ENCODE measurements at places on chromosomes 7 and 10.
A peak's percentile ranks its signal among the peaks of the same experiment; 100 is the strongest.

DNA sequence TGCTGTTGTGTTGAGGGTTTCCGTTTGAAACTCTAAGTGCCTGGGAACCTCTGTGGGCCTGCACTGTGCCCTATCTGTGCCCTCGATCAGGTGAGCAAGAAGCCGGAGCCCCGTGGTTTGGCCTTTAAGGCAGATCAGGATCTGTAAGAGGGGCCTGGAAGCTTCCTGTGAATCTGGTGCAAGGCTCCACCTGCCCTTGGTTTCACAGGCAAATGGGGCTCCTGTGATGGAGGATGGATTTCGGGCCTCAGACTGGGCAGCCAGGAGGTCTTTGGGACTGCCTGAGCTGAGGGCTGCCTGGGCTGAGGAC is 21.6 kb downstream of the SCART1 start:
- DNase-seq, result no peak

GRCh38 chr10:75012471-75012870 is 99.0 kb upstream of the SAMD8 start:
- no peak for DNase-seq

- no peak for DNase-seq
Measured at GRCh38 chr7:94513565-94513860, 3.9 kb downstream of the CASD1 start.

- peak; percentile 84 for DNase-seq
Measured at GRCh38 chr10:132482090-132482800, 55.3 kb upstream of the INPP5A start.

DNA sequence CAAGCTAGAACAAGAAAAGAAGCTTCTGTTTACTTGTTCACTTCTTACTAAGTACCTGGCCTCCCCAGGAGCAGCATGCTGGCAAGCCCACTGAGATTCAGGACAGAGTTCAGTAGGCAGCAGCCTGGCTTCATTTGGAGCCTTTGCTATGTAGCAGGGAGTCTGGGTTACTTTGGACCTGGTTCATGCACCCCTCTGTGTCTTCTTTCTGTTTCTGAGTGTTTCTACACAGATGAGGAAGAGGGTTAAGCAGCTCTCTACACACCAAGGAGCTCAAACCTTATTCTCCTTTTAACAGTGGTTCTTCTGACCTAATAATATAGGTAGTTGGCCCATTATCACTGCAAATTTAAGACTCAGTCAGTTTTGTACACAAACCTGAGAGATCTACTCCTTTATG is 152.9 kb downstream of the ARID5B start:
- DNase-seq, result no peak

GRCh38 chr10:23174074-23174976 is 17.8 kb upstream of the PTF1A start:
- DNase-seq, result no peak

- DNase-seq, result no peak
Measured at GRCh38 chr7:91993976-91994375, 53.3 kb downstream of the AKAP9 start.

DNA sequence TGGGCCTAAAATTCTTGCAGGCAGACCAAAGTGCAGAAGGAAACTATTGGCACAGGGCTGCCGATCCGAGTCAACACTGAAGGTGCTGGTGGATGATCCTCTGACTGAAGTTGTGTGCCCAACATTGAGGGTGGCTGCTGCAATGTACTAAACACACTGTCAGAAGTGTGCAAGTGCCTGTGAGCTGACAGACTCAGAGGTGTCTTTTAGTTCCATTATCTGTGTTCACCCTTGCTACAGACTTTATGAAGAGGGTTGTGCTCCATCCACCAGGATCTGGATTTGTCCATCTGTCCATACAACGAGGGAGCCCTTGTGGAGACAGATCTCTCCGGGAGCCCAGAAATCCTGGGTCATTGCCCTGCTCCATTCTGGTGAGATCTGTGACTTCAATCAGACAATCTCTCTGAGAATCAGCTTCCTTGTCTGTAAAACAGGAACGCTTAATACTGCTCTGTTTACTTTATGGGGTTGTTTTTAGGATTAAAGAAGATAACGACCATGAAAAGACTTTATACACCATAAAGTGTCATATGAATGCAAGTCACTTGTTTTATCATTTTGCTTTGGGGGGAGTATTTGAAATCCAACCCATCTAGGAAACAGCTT is 9.5 kb upstream of the TRPV6 start:
- DNase-seq, result no peak

DNA sequence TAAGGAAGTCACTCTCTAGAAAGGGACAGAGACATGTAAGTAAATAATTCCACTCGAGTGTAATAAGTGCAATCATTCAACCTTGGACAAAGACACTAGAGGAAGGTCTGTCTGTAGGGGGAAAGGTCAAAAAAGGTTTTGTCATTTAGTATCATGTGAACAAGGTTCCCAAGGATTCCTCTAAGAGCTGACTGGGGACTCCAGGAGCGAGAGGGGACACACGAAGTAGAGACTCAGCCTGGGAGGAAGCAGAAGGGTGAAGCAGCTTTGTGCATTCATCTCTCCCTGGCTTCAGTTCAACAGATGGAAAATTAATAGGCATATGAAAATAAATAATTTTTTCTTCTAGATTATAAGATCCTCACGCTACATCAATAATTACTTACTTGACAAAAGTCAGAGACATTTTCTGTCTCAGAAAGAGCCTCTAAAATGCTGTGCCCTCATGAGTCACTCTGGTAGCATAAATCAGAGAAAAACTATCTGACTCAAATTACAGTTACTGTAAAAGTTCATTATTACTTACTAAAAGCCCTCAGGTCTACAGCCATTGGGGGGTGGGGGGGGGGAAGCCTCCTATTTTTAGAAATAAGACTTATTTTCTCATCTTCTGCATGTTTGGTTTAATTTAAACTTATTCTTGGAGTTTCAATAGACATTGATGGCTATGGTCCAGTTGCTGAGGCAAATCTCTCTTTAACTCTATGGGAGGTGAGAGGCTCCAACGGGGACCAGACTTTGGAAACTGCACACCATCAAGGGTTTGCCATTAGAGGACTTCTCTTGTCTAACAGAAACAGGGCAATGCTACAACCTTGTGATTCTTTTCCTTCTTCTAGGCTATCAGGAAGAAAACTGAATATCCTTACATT is 275.1 kb upstream of the KLF14 start:
- DNase-seq, result peak; percentile 61

- no peak for DNase-seq
Measured at GRCh38 chr10:50511492-50512213, 112.1 kb downstream of the SGMS1 start.

DNA sequence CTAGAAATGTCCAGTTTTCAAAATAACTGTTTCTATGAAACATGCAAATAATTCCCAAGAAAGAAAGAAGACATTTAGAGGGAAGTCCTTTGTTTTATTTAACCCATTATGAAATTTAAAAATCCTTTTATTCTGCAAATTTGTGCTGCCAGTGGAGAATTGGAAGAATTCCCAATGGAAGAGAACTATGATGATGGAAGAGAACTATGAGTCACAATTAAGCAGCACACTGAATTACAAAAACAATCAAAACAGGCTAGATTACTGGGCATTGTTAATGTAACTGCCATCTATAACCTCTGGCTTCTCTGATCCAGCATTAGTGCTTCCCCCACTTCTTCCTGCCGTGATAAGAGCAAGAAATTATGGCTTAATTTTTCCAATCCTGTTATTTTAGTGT is 126.2 kb upstream of the FEZF1 start:
- no peak for DNase-seq

DNA sequence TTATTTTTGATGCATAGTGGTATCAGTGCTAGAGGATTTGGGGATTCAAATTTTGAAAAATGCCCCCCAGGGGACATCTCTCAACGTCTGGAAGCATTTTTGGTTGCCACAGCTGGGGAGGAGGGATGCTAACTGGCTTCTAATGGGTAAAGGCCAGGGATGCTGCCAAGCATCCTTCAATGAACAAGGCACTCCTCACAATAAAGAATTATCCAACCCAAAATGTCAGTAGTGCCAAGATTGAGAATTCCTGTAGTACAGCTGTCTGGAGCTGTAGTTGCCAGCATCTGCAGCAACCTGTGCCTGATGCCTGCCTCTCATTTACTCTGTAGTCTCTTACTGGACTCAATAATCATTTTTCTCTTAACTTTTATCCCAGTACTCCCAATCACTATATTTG is 53.5 kb downstream of the SEPTIN7 start:
- no peak for DNase-seq

DNA sequence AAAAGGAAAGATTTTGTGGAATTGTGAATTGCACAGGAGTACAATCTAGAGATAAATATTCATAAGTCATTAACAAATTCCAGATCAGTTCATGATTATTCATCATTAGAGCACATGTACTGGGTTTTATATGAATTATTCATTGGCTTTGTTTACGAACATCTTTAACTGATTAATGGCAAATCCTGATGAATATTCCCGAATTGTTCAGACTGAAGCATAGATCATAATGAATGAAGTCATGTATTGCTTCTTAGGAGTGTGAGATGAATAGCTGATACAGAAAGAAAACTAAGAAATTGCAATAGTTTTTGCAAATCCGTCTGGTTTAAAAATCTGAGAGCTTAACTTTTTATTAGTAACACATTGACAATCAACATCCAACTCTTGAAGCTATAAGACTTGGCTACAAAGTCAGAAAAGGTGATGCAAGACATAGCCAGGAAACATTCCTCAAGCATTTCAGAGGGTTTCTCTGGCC is 183.6 kb upstream of the DGKB start:
- DNase-seq, result no peak

DNA sequence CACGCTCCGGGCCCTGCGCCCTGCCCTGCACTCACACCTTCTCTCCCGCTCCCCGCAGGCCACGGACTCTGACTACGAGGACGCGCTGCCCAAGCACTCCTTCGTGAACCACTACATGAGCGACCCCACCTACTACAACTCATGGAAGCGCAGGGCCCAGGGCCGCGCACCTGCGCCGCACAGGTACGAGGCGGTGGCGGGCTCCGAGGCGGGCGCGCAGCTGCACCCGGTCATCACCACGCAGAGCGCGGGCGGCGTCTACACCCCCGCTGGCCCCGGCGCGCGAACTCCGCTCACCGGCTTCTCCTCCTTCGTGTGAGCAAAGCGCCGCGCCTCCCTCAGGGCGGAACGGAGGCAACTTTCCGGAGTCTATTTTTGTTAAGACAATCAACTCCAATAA is 417.0 kb upstream of the FOXK1 start:
- no peak for DNase-seq

DNA sequence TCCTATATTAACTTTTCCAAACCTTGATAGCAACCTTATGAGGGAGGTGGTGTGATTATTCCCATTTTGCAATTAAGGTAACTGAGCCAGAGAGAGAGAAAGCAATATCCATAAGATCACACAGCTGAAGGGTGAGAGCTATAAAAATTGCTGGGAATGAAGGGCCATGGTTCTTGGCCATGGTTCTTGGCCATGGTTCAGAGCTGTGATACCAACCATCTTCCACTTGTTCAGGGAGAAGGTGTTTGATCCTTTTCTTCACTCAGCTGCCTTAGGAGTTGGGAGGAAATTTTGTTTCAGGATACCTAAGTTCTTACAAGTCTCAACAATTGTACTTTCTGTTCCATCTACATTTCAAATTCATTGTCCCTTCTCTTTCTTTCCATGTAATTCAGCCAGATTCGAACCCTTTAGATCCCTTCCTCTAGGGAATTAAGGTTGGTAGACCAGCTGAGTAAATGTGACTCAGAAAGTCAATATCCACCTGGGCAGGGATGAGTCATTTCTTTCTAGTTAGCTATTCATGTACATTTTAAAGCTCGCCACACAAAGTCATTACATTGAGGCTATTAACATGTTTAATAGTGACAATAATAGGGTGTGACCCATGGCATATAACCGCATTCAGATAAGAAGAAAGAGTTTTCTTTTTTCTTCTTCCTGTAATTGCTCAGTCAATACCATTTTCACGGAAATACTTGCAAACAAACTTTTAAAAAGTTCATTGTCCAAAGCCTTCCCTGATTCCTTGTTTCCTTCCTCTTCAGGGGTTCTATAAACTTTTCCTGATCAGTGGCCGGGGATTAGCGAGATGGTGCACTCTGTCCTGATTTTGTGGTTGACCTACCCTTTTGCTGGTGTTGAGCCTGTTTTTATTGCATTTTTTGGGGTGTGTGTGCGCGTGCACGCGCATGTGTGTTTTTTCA is 143.4 kb downstream of the TCF7L2 start:
- no peak for DNase-seq

DNA sequence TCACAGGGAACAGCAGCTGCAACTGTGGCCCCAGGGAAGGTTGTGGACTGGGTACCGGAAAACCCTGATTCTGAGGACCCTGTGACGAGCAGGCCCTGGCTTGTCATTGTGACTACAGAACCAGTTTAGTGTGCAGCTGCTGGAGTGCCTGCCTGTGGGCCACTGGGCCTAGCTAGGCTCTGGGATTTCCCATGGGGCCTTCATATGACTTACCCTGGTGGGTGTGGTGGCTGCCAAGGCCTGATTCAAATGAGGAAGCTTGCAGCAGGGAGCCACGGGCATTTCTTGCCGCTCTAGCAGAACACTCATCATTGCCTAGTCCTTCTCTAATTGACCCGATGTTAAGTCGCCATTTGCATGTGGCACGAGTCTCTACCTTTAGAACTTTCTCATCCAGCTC is 14.7 kb upstream of the CAMK2G start:
- DNase-seq, result peak; percentile 60

GRCh38 chr10:104326991-104327610 is 11.2 kb downstream of the ITPRIP start:
- DNase-seq, result no peak

DNA sequence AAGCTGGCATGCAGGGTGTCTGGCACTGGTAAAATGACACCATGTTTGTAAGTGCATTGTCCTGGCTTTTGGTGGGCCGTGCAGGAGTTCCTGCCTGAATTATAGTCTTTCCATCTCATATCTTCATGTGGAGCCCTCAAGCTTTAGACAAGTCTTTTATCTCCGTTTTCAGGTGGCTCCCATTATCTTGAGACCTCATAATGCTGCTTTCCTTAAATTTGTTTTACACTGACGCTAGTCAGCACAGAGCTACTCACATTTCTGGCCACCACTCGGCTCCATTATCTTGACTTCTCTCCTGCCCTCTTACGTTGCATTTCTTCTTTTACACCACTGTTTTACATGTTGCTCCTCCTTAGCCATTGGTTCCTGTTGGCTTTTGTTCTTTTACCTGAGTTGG is 37.2 kb downstream of the LRRC4 start:
- no peak for DNase-seq

DNA sequence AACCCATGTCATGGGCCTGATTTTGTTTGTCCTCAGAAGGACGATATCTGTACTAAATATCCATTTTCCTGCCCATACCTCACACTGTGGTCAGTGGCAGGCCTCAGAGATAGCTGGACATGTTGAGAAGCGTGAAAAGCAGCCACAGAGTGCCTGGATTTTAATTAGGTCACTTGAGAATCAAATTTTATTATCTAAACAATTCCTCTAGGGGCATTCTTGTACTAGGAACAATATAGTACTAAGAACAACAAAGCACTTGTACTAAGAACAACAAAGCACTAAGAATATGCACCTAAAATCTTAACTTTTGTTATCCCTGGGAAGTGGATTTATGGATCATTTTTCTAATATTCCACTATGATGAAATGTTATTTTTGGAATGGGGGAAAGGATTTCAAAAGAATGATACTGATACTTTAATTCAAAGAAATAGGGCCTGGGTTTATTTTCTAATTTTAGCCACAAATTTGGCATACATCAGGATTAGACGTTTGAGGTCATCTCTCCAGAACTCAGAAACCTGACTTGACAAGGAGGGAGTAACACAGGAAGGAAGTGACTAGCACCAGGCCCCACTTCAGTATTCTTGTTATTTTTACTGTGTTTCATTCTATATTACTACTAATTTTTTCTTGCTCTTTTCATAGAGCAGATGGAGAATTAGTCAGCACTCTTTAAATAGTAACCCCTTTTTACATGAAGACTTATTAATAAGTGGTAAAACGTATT is 112.2 kb downstream of the EXOC4 start:
- peak; percentile 3 for DNase-seq

GRCh38 chr10:35797187-35797586 is 155.1 kb upstream of the FZD8 start:
- DNase-seq, result no peak
